GM12892 (cell line): ENCODE measurements at places on chromosomes 2 and 18.

- DNase-seq = peak; percentile 58
Observed at GRCh38 chr2:190534310-190535120, at the start of gene NEMP2. Gene NEMP2, minus strand, starts transcription at chr2:190534722. Its CDS starts 67 bp downstream, at chr2:190534655.

DNA sequence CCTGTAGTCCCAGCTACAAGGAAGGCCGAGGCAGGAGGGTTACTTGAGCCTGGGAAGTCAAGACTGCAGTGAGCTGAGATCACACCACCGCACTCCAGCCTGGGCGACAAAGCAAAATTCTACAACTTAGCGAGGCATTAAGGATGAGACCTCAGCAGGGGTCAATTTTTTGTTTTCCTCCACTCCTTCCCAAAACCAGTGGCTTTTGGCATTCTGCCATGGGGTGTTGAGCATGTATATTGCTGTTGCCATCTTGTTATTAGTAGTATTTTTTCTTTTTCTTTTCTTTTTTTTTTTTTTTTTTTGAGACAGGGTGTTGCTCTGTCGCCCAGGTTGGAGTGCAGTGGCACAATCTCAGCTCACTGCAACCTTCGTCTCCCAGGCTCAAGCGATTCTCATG lies 8.9 kb upstream of the GIGYF2 start:
- no peak for DNase-seq

- DNase-seq = no peak
Observed at GRCh38 chr2:153575171-153575853, 96.8 kb upstream of the RPRM start.

DNA sequence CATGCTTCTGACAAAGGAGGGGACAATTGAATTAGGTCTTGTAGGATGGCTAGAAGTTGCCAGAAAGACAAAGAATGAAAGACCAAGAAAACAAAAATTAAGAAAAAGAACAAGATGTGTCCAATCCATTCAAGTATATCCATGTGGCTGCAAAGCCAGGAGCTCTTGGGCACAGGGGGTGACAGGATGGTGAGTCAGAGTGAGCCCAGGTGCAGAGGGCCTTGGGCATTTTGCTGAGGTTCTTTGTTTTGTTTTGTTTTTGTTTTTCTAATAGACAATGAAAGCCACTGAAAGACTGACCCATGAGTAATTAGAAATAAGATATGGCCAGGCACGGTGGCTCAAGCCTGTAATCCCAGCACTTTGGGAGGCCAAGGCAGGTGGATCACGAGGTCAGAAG lies 104.6 kb upstream of the KLHL29 start:
- no peak for DNase-seq

DNA sequence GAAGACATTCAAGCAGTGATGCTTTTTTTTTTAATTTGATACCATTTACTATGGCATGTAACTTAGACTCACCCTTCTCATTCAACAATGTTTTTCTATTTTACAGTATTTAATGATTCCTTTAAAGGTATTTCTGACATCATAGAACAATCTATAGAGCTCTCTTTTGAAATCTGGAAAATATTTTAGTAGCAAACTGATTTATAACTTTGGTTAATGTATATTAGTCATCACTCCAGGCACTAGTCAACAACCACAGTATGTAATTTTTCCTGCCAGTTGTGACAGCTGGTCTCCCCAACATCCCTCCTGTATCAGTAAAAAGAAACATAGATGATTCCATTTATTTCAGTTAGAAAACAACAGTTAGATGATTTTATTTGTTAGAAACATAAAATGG lies 122.9 kb downstream of the LCLAT1 start:
- DNase-seq = no peak

DNA sequence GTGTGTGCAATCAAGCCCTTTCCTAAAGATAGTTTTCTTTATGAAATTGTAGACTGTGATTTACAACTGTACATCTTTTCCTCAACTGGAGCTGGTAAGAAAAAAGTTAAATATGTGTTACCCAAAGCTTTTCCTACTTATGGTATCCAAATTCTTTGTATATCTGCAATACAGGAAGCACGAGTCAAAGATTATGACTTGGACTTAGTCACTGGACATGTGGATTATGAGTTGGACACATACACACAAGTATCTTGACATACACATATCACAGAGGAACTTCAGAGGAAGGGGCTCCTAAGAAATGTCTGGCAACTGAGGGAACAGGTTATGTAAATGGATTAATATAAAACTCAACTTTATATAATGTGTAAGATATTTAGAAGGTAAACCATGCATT lies 35.2 kb downstream of the PRELID3A start:
- DNase-seq = no peak

GRCh38 chr18:5164903-5165302 lies 32.2 kb downstream of the AKAIN1 start:
- no peak for DNase-seq

- no peak for DNase-seq
Observed at GRCh38 chr2:204453730-204454167, 91.5 kb upstream of the PARD3B start.

DNA sequence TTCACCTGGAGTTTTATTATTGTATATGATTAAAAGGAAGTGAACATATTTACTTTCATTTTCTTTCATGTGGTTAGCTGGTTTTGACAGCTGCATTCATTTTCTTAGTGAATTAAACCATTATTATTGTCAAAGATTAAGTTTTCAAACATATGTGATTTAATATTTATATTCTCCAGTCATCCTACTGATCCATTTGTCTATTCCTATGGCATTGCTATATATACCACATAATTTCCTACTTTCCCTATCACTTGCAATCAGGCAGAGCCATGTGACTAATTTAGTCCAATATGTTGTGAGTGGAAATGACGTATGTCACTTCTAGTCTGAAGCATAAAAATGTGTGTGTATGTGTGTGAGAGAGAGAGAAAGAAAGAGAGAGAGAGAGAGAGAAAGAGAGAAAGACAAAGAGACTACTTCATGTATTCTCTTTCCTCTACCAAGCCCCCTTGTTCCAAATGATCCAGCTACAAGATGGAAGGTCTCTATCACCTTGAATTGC lies 12.0 kb upstream of the TACR1 start:
- DNase-seq = no peak

DNA sequence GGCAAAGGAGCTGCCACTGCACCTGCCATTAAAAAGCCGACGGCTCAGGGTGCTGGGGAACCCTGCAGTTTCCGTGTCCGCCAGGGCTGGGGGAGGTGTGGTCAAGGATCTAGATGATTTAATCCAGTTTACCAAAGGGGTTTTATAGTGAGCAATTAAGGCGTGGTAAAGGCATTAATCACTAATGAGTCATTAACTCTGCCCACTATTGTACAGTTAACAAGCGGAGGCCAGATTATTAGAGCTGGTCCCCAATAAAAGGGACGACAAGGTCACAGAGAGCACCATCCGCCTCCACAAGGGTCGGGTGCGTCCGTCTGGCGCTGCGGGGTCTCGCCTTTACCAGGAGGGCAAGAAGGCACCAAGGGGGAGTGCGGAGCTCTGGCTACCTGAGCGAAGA lies 9.6 kb downstream of the RAX start:
- no peak for DNase-seq

DNA sequence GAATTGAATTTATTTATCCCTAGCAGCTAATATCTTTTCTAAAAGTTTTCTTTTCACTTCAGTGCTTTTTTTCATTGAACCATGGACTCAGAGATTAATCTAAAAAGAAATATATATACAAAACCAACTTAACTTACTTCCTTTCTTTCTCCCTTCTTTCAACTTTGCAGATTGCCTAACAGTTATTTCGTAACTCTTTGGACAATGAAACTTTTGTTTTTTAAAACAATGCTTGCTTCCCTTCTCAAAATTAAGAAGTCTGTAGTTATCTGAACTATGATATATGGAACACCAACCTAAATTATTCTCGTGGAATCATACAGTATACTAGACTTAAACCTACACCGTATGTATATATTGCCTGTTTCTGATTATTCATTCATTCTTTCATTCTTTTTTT lies 62.9 kb downstream of the MIB1 start:
- no peak for DNase-seq

DNA sequence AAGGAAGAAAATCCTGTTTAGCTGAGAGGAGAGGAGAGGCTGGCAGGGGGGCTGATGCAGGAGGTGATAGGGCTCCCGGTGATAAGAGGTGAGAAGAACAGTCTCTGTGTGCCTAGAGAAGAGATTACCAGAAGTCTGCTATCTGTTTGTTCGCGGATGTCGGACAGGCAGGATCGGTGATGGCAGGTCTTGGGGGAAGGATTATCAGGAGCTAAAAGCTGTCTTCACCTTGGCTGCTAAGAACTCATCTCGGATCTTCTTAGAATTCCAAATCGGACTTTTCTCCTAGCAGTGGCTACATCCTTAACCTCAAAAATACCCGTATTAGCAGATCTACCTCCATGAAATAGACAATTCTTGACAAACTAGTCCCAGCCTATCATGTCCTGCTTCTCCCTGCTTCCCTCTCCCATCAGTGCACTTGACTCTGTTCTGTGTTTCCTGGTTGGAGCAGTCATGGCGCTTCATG lies 282.1 kb upstream of the TRIB2 start:
- no peak for DNase-seq
